DMS153 (cell line): ENCODE measurements at places on chromosomes 12 and 14.
A peak's percentile ranks its signal among the peaks of the same experiment; 100 is the strongest.

GRCh38 chr14:89702073-89702875, 252.3 kb downstream of the EFCAB11 start:
- no peak for DNase-seq

GRCh38 chr12:93438266-93439050, 3.3 kb downstream of the UBE2N start:
- DNase-seq, result no peak

GRCh38 chr12:57085999-57086492, 2.9 kb upstream of the NAB2 start:
- no peak for DNase-seq

- peak; percentile 42 for DNase-seq
These were observed 27.7 kb downstream of the PPP1R13B start for GRCh38 chr14:103819503-103820307.

DNA sequence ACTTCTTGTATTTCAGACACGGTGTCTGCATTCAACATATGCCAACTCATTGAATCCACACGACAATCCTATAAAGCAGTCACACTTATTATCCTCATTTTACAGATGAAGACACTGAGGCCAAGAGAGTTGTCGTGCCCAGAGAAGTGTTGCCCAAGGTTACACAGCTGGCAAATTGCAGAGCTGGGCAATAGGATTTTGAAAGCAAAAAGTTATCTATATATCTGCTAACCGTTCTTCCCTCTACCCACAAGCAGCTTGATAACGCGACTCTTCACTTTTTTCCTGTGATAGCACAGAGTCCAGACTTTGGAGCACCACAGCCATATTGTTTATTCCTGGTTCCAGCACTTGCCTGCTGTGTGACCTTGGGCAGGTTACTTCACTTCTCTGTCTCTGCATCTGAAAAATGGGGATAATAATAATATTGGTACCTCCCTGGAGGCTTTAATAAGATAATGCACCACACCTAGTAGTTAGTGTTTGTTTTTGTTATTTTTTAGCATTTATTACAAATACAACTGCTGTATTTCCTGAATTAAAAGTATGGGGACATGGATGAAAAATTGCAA, 82.2 kb downstream of the CHST11 start:
- DNase-seq, result no peak
